ENCODE measurements at places on chromosomes 16 and 17.

GRCh38 chr16:89458967-89459366 lies 31.4 kb downstream of the ANKRD11 start:
- no peak for DNase-seq

- DNase-seq: no peak
Observed at GRCh38 chr16:17316005-17316404, 154.8 kb downstream of the XYLT1 start.

DNA sequence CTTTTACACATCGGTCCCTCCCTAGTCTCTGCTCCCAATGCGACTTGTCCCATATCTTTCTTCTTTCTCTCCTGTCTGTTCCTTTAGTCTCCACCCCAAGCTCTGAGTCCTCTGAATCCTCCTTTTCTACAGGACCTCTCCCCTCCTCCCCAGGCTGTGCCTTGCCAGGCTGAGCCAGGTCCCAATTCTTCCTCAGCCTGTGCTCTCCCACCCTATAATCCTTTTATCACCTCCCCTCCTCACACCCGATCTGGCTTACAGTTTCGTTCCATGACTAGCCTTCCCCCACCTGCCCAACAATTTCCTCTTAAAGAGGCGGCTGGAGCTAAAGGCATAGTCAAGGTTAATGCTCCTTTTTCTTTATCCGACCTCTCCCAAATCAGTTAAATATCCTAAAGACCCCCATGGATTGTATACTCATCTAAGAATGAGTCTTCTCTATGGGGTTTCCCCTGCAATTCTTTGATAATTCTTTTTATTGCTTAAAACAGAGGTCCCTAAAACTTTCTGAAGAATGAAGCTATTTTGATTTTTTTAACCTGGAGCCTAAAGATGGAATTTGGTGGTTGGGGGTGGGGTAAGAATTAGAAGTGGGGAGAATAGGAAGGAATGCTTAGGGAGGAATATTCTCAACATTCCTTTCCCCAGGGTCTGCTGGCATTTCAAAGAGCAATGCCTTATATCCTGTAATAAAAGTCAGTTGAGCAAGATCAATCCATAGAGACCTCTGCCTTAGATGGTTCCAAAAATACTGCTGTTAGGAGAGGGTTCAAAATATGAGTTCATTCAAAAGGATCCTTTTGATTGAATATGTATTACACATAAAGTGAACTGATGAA lies 102.8 kb downstream of the MYO1D start:
- no peak for DNase-seq

- peak; percentile 51 for DNase-seq
Observed at GRCh38 chr17:16027708-16028584, 28.3 kb downstream of the TTC19 start.

GRCh38 chr17:82615084-82616020 lies 32.9 kb downstream of the WDR45B start:
- no peak for DNase-seq

DNA sequence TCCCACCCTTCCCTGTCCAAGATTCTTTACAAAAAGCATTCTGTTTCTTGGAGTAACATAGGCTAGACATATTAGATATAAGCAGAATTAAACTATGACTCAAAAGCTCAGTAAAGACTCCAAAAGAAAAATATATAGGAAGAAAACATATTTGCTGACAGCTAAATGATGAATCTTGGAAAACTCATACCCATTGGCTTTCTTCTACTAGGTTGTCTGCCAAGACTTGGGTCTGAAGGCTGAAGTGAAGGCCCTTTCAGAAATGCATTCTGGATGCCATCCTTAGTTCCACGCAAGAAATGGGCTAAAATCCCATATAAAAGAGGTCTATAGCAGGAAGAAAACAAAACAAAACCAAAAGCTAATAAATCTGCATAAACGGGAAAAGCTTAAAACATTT lies 15.1 kb downstream of the CEP20 start:
- no peak for DNase-seq

- DNase-seq: no peak
Observed at GRCh38 chr17:31835984-31836383, 23.1 kb downstream of the COPRS start.

- no peak for DNase-seq
Observed at GRCh38 chr16:87496447-87496801, 3.6 kb upstream of the ZCCHC14 start.

- no peak for DNase-seq
Observed at GRCh38 chr16:85746460-85747215, 4.3 kb downstream of the C16orf74 start.

GRCh38 chr16:66926961-66927436 lies 1.7 kb upstream of the RRAD start:
- no peak for DNase-seq

GRCh38 chr16:77711775-77712174 lies 10.5 kb upstream of the NUDT7 start:
- no peak for DNase-seq

Measured in activated CD4-positive, CD25-positive, alpha-beta regulatory T cell treated with anti-CD3 and anti-CD28 coated beads, Interleukin-2, amount 50 U/mL, for 72 hours (primary cell).